Skeletal muscle cell (primary cell): ENCODE measurements at places on chromosomes 3 and 15.

DNA sequence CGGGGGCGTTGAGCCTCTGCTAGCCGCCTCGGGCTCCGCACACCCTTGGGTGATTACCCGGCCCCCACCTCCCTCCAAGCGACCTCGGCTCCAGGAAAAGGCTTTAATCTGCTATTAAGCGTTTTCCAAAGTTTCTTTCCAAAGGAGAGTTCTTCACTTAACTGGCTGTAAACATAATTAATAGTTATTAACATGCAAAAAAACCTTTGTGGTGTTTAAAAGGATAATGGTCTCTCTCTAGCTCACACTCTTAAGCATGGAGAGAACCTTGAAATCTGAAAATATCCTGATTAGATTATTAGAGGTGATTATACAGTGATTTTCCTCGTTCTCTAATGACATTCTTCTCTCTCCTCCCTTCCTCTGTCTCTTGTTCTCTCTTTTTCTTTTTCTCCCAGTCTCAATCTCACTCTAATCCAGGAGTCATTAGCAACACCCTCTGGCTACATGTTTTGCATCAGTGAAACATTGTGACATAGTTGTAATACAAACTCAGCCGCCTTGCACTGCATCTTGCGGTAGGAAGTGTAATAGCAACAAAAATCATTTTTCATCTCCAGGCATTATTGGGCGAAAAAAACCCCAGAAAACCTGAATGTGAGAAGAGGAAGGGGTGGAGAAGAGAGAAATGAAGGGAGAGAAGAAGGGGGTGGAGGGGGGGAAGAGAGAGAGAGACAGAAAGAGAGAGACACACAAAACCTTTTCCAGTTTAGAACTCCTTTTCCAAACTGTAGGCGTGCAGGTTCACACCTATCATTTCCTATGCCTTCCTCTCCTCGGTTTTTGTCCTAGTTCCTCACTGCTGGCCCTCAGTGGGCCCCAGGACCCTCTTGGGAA lies 24.4 kb downstream of the NR2F2 start:
- peak; percentile 69 for DNase-seq

DNA sequence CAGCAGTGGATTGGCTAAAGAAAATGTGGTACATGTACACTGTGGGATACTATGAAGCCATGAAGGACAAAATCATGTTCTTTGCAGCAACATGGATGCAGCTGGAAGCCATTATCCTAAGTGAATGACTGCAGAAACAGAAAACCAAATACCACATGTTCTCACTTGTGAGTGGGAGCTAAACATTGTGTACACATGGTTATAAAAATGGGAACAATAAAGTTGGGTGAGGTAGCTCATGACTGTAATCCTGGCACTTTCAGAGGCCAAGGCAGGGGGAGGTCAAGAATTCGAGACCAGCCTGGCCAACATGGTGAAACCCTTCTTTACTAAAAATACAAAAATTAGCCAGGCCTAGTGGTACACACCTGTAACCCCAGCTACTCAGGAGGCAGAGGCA lies 3.6 kb upstream of the OR4F6 start:
- no peak for DNase-seq

DNA sequence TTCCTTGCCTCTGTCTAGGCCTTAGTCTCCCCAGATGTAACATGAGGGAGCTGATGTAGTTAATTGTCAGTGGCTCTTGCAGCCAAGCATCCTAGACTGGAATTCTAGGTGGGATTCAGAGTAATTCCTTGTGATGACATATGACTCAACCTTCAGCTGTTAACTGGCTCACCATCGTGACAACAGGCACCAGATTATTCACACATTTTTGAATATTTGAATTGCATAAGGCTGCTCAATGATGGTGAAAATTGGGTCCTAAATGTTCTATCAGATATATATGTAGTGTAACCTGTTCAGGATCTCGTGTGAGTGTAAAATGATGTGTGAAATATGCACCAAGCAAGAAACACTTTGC lies 405.1 kb downstream of the LPP start:
- no peak for DNase-seq

DNA sequence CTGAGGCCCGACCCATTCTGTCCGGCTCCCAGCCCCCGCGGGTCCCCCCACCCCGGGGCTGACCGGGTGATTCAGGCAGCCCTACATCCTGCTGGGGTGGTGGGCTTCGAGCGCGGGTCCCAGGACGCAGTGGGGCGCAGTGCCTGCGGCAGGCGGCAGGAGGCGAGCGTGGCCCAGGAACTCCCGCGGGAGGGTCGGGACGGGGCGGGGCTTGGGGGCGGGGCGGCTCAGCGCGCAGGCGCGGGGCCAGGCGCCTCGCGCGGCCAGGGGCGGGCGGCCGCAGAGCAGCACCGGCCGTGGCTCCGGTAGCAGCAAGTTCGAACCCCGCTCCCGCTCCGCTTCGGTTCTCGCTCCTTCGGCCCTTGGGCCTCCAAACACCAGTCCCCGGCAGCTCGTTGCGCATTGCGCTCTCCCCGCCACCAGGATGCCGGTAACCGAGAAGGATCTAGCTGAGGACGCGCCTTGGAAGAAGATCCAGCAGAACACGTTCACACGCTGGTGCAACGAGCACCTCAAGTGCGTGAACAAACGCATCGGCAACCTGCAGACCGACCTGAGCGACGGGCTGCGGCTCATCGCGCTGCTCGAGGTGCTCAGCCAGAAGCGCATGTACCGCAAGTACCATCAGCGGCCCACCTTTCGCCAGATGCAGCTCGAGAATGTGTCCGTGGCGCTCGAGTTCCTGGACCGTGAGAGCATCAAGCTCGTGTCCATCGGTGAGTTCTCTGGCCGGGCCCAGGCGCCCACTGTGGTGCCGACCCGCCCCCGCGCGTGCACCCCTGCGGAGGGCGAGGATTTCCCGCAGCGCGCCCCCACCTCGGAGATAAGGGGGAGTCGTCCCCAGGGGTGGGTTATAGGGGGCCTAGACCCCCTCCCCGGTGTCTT lies at the start of gene FLNB:
TSS of gene FLNB (plus strand) at position 282 of the 885 bp plus-strand sequence. CDS start at position 425, 143 bp downstream.
- DNase-seq = no peak

GRCh38 chr3:120275618-120276017 lies 9.4 kb downstream of the GPR156 start:
- peak; percentile 29 for DNase-seq

- DNase-seq = no peak
Observed at GRCh38 chr3:195876297-195877064, 31.9 kb downstream of the TNK2 start.

DNA sequence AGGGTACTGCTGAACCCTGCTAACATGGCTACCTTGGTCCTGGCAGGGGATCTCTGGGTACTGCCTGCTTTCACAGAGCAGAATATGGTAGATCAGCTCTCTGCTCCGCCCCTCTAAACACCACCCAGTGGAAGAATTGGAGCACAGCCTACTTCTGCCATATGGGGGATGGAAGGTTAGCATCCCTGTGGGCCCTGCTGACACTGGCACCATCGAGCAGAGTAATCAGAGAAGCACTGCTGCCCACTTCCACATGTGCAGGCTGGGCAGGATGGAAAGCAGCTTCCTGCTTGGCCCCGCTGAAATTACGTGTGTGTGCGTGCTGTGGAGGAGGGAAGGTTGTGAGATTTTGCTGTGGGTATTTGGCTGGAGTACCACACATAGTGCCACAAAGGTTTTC lies 24.8 kb downstream of the CCR1 start:
- no peak for DNase-seq

GRCh38 chr3:120852412-120852811 lies 55.6 kb upstream of the STXBP5L start:
- no peak for DNase-seq

- DNase-seq = no peak
Observed at GRCh38 chr15:55231455-55231854, 34.7 kb upstream of the RSL24D1 start.

- DNase-seq = no peak
Observed at GRCh38 chr3:14959359-14959943, 12.1 kb downstream of the NR2C2 start.

DNA sequence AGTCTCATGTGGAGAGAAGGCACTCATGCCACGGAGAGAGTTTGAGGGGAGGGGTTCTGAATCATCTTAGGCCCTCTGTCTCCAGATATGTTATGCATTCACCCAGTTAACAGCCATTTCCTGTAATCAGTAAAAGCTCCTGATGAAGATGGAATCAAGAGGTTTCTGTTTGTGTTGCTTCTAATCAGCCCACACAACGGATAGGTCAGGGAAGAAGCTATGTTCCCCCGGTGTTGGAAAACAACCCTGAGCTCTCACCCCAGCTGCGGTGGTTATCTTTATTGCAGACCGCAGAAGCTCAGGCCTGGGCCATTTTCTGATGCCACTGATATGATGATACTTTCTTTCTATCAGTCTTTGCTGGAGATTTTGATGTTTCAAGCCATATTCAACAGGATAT lies 338.5 kb upstream of the ONECUT1 start:
- DNase-seq = no peak

DNA sequence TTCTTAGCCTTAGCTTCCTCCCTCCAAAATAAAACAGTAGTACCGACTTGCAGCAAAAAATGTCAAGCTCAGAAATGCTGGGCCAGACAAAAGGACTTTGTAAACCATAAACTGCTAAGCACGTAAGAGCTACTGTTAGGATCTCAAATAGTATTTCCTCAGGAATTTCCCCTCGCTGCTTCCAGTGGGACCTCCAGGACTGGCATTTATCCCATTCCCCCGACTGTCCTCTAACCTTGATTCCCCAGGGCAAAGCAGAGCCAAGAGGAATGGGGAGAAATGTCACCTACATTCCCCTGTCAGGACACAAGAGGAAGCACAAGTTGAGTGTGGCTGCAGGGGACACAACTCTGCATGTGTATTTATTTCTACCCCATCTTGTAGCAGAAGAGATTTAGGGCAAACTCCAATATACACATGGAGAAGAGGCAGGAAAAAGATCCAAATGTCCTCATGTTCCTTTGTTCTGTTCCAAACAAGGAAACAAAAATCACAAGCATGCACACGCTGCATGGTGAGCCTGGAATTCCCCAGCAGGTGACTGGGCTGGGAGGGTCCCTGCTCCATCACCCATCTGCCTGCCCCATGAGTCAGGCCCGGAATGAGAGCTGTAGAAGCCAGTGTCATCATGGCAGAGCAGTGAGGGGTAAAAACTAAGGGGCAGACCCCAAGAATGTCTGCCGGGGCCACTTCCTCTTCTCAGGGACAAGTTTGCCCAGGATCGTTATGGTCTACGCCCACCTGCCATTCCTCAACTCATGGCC lies 4.2 kb downstream of the STOML1 start:
- no peak for DNase-seq

- peak; percentile 53 for DNase-seq
Observed at GRCh38 chr3:110413807-110414748, 657.5 kb upstream of the NECTIN3 start.

GRCh38 chr3:159765030-159765859 lies 223.4 kb upstream of the IL12A start:
- DNase-seq = peak; percentile 93

DNA sequence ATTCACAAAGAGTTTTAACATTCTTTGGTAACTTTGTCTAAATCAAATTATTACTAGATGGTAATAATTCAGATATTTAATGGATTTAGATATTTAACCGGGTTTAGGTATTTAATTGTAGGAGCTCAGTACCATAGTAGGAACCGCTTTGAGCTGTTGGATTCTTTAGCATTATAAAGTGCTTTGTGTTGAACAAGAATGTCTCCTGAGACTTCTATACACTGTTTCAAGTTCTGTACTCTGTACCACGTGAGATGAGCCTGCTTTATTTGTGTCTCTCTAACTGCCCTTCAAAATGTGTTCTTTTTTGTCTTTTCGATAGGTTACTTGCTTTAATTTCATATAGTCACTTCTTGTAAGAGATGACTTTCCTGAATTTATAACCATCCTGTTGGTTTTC lies 36.0 kb downstream of the ZFAND6 start:
- DNase-seq = no peak

DNA sequence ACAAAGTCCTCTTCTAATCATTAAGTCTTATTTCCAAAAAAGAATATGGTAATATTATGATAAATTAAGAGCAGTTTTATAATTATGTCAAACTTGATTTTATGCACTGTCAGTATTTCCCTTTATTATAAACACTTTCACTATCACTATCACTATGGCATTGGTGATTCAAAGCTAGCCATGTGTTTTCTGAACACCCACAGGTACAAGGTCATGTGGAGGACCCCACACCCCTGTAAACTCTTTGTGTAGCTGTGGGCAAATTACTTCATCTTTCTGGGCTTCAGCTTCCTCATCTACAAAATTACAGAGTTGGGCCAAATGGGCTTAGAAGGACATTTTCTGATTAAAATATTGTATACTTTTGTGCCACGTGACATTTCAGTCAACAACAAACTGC lies 41.7 kb downstream of the FBXL22 start:
- no peak for DNase-seq

DNA sequence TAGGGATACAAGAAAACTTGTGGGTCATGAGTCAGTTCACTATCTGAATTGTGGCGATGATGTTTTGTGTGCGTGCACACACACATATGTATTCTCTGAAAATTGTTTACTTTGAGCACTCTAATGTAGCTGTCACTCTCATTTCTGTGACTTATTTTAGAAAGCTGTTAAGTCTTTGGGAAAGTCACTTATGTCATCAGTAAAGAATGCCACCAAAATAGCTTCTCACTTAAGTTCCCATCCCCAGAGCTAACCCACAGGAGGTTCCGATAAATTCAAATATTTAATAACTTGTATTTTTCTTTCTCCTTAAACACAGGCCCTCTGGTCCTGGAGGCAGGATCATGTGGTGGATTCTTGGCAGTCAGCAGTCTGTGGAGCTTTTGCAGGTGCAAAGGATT lies 138.3 kb downstream of the LRIG1 start:
- peak; percentile 20 for DNase-seq

- no peak for DNase-seq
Observed at GRCh38 chr15:77733579-77734300, 101.0 kb upstream of the LINGO1 start.

- no peak for DNase-seq
Observed at GRCh38 chr3:22594990-22595389, 608.1 kb upstream of the UBE2E2 start.

- DNase-seq = no peak
Observed at GRCh38 chr15:51505251-51505650, 117.3 kb downstream of the DMXL2 start.

DNA sequence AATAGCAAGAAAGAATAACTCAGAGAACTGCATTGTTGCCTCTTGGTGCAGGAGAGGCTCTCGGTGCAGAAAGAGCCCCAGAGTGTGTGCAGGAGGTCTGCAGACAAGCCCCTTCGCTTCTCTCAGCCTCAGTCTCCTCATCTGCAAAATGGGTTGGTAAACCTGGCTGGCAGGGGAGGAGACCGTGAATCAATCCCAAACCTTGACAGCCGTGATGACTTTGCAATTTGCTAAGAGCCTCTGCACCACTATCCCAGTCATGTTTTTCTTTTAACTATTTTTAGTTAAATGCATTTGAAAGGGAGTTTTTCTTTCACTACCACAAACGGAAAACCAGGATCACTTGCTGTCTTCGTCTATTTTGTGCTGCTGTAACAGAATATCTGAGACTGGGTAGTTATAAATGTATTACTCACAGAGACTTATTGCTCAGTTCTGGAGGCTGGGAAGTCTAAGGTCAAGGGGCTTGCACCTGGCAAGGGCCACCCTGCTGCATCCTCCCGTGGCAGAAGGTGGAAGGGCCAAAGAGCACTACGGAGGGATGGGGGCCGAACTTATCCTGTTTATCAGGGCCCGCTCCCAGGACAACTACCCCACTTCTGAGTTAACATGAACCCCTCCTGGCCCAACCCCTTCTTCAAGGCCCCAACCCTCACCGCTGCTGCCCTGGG lies 14.2 kb upstream of the IQSEC1 start:
- DNase-seq = no peak
